Stimulated activated CD8-positive, alpha-beta memory T cell treated with anti-CD3 and anti-CD28 coated beads, Interleukin-2, amount 100 ng/mL, for 1 hour (primary cell): ENCODE measurements at places on chromosomes 6 and 20.

- DNase-seq = no peak
Measured at GRCh38 chr20:56447227-56447626, 21.2 kb upstream of the RTF2 start.

GRCh38 chr20:60465993-60466686 lies 507.9 kb downstream of the CDH26 start:
- DNase-seq = no peak

DNA sequence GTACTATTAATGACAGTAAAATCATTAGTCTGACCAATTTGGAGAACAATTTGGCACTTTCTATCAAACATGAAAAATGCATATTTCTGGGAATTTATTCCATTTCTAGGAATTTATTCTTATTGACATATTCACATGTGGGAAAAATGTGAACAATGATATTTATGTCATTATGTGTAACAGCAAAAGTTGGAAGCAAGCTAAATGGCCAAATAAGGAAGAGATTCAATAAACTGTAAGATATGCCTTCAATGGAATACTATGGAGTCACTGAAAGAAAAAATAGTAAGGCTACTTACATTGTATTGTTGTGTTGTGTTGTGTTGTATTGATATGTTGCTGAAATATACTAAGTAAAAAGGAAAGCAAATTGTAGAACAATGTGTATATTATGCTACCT lies 100.5 kb upstream of the EDN1 start:
- DNase-seq = no peak

- DNase-seq = no peak
Measured at GRCh38 chr20:3724356-3724755, 8.1 kb upstream of the HSPA12B start.

GRCh38 chr6:90263633-90264032 lies 33.0 kb downstream of the BACH2 start:
- no peak for DNase-seq

GRCh38 chr20:38120625-38120988 lies 44.5 kb downstream of the TGM2 start:
- no peak for DNase-seq

- DNase-seq = no peak
Measured at GRCh38 chr6:114521926-114522325, 179.1 kb upstream of the HS3ST5 start.

DNA sequence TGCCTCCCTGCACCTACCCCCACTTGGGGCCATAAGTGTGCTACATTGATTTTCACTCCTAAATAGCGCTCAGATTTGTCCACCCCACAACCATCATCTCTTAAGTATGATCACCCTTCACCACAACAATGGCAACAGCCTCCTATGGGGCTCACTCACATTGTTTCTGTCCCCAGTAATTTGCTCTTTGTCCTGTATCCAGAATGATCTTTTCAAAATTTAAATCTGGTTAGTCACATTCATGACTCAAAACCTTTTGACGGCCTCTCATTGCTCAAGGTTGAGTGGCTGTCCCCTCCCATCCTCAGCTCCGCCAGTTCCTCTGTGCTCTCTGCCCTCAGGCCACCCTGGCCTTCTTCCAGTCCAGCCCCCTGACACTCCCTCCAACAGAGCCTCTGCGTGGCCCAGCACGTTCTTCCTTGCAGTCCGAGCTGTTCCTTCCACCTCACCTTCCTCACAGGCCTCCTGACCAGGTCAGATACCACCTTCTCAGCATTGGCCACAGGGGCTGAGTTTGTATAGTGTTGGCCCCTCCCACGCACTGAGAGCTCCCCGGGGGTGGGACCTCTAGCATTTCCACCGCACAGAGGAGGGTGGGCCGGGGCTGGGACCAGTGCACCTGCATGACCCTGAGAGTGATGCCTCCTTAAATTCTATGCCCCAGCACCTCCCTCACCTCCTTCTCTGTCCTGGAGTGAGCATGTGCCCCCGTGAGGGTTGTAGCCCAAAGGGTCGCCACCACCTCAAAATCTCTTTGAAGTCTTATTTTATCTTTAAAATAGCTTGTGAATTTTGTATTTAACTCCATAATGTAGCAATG lies 2.4 kb upstream of the PPP1R3G start:
- DNase-seq = no peak

DNA sequence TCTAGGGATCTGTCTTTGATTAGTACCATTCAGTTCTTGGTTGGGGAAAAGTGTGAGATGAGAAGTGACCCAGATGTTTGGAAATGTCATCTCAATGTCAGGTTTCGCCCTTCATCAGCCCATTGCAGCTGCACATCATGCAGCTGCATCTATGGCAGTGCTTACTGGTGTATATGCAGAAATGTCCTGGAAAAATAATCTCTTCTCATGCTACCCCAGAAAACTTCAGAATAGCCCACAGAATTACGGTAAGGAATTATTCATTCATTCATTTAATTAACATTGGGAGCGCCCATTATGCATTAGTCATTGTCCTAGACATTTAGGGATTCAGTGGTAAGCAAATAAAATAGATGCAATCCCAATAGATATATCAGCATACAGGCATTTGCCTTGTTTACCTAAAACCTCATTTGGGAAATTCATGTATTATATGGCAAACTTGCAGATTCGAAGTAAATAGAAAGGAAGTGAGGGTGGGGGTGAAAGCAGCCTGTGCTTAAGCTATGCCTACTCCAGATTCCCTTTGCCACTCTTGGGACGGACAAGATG lies 89.2 kb downstream of the PDE7B start:
- no peak for DNase-seq

DNA sequence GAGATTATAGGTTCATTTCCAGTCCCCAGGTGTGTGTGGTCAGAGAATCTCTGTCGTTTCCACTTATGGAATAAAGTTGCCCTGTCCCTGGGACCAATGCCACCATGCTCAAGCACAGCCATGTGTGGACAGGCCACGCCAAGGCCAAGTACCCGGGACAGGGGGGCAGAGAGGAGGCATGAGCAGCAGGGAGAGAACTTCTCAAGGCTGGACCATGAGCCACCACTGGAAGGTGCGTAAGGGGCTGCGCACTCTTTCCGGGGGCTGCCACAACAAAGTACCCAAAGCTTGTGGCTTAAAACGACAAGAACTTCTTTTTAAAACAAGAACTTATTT lies 209.2 kb upstream of the KCNQ5 start:
- no peak for DNase-seq

- DNase-seq = no peak
Measured at GRCh38 chr6:40822619-40823018, 216.4 kb downstream of the UNC5CL start.

DNA sequence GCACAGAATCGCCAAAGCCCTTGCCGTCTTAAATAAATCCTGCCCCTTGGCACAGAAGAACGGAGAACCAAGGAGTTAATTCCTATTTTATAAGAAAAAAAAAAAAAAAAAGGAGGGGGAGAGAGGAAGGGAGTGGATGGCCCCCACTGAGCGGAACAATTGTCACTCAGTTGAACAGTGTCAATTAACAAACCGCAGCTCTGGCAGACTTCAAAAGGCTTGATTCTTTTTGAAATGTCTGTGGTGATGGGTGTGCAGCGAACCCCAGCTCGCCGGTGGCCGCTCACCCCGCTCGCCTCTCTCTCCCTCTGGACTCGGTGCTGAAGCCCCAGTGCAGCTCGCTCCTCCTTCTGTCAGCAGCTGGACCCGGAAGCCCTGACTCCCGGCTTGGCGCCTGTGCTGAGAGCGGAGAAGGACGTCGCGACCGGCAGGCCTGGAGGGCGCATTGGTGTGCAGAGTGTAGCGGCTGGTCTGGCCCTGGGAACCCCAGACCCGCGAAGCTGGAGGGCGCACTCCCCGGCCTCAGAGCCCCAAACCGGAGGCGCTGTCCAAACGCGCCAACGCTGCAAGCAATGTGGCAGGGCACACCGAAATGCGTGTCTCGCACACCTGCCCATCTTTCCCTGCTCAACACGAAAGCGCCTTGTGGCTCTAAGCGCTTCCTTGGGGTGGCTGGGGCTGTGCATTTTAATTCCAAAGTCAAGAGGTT lies 3.4 kb downstream of the LINC00237 start:
- DNase-seq = no peak

- DNase-seq = no peak
Measured at GRCh38 chr20:62063981-62064769, 1.5 kb downstream of the TAF4 start.

GRCh38 chr6:87395431-87395830 lies 12.3 kb upstream of the CFAP206 start:
- DNase-seq = no peak

GRCh38 chr20:41379551-41379950 lies 12.9 kb upstream of the EMILIN3 start:
- DNase-seq = no peak

DNA sequence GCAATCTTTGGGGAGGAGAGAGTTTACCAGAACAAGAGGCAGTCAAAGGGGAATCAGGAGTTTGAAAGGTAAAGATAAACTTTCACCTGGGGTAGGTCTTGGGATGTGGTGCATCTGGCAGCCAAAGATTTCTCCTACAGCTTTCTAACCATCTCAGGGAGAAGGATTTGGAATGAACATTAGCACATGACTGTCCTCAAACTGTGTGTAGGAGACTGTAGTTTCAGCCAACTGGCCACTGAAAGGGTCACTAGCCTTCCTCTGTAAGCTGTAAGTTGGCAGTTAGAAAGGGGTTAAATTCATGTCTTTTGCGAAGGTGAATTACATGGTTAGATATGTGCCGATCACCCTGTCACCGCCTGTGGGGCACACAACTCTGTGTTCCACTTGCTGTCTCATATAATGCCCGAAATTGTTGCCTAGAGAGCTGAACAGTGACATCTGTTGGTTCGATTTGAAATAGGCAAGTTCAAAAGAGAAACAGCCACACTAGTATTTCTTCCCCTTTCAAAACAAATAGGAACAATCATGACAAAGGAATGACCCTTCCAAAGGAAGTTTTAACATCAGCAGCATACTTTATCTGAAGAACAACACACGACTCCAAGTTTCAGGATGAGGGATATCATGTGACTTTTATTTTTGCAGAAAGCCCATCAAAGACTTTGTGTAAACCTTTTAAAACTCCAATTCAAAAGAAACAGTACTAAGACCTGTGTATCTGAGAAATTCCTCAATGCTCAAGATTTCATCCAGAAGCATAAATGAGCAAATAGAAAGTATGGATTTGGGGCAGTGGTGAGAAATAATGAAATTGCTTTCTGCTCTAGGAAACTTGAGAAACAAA lies 1.1 kb upstream of the OPN5 start:
- DNase-seq = no peak

DNA sequence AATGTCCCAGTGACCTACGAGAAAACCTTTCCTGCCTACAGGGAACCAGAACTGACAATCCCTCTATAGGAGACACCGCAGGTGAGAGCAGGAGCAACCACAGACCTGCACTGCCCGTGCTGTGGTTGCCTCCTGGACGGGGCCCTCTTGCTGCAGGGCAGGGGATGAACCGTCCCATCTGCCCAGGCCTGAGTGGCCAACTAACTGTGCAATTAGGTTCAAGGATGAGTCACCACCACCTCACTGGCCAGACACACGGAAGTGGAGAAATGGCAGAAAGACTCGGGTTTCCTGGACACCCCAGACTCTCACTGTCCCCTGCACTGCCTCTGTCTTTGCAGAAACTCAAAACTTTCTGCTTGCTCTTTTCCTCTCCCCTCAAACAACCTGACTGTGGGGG lies 13.8 kb upstream of the HLA-G start:
- DNase-seq = no peak

DNA sequence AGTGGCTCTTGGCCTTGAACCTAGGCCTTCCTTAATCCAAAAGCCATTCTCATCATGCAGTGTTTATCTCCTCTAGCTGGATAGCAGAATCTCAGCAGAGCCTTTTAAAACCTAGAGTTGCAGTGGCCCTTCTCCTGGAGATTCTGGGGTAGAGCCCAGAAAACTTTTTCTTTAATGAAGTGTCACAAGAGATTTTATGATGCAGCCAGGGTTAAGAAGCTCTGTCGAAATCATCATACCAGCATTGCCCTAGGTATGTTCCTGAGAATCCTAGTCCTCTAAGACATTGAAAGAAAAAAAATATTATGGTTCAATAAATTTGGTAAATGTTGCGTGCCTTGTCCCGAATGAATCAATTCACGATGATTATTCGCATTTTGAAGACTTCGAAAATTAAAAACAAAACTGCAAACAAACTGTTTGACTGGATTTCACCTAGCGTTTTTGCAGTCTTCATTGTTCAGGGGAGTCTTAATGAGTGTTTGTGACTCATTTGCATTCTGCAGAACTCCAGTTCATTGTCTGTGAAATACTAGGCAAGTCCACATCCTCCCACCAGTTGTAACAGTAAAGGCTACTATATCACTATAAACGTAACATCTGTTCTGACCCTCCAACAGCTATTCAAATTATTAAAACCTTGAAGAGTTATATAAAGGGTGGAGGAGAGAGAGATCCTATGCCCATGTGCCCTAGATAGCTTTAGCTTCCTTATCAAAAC lies 198.6 kb downstream of the UST start:
- DNase-seq = no peak

DNA sequence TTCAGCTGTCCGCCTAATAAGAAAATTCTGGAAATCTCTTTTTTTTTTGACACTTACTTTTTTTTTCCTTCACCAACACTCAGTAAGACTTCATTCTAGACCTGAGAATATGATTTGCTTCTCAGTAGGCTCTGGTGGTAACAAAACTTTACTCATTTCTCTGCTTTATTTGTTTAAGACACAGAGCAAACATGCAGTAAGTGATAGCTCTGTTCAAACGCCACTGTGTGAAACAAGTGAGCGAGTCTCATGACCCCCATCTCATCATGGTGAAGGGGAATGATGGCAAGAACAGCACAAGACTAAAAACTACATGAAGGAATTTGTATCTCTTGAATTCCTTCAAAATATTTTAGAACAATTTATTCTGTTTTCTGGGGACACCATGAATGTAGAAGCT lies 541.6 kb upstream of the POU3F2 start:
- DNase-seq = no peak

DNA sequence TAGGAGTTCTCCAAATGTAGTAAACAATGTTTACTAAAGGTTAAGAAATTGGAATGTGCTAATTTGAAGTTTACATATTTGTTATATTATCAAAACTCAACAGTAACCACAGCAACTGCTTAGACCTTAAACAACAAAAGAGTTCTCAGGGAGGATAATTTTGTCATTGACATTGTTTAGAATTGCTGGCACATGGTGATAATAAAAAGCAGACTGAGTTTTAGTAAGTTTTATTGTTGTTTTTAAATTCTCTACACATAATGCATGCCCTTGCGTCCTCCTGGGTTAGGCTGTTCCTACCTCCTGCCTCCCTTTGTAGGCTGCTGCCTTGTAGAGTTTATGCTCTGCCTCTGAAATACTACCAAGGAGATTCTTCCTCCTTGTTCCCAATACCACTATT lies 28.7 kb downstream of the LAMA4 start:
- no peak for DNase-seq

DNA sequence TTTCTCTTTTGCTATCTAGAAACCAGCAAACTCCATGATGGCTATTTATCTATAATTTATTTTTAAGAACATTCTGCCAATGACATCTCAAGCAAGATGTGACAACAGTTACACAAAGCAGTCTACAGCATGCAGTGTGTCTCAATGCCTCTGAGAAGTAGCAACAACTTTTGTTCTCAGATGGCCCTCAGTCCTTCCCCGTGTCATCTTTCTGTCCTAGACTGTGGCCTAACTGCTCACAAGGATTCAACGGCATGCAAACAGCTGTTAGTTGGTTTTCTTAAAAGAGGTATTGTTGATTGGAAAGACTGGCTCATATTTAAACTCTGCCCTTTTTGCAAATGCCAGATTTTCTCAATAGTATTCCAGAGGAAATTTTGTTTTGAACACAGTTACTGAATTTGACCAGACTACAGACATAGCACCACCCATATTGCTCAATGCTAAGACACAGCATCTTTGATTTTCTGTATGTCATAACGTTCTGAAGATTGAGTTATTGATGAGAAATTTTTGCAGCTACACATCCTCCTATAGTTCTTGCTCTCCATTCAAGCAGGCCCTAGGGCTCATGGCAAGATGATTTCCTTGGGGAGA lies 26.1 kb upstream of the F13A1 start:
- DNase-seq = no peak

GRCh38 chr6:90160013-90160412 lies 136.6 kb downstream of the BACH2 start:
- no peak for DNase-seq
